GM04504 (cell line): ENCODE measurements at places on chromosomes 1 and 21.

DNA sequence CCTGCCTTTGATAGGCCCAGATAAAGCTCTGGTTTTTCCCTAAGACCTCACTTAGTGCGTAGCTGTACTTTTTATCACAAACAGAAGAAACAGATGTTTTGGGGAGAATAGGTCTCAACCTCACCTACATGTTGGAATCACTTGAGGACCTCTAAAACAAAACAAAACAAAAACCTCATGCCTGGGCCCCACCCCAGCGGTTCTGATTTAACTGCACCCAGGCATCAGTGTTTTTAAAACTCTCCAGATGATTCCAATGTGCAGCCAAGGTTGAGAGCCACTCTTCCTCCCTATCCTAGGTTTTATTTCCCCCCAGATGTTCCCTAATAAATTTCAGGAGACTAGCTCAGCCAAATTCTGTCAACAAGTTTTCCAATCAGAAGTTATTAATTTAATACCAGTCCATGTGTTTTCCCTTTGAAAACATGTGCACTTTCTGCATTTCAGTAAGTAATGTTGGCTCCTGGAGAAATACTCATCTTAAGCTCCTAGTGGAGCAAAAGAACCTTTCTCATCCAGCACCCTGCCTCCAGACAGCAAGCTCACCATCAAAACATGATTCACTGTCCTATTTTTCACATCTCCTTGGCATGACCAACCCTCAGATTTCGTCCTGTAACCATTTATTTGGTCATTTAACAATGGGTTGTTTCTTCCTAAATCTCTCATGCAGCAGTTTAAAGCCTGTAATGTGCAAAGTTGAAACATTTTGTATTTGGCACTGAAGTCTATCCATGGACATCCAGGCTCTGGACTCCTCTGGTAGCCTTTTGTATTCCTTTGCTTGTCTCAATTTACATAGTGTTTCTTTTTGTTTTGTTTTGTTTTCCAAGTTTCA lies 27.5 kb downstream of the LRRC8C start:
- DNase-seq, result peak; percentile 30

DNA sequence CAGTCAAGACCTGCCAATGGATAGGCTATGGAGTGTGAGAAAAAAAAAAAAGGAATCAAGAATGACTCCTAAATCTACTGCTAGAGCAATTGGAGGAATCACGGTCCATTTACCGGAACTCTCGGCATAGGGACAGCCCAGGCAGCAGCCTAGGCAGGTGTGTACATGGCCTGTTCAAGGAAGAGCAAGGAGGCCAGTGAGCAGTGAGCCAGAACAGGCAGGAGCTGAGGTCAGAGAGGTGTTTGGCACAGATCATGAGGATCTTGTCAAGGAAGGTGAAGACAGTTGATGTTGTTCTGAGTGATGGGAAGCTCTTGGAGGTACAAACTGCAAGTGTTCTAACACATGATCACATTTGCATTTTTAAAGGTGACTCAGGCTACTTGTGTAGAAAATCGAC lies 40.6 kb upstream of the HHAT start:
- DNase-seq, result no peak

DNA sequence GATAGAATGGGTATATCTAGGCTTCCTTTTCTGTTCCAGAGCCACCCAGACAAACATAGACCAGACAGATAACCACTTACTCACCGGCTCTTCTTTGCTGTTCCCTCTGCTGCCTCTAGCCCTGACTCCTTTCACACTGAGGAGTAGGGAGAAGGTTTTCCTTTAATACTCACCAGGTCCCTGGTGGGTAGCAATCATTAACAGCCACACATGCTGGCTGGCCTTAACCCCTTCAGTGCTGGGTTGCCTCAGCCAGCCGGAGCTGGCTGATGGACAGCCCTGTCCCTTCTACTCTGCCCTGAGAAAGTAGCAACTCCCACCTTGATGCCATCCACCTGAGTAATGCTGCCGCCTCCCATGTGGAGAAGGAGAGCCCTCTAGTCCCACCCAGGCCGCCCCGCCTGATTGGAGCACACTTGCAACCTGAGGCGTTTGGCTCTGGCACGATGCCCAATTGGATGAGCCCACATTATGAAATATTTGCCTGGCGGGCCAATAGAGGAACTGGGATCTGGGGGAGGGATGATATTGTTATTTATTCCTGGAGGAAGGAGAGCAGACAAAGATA lies 71.6 kb downstream of the PLEKHA6 start:
- no peak for DNase-seq

DNA sequence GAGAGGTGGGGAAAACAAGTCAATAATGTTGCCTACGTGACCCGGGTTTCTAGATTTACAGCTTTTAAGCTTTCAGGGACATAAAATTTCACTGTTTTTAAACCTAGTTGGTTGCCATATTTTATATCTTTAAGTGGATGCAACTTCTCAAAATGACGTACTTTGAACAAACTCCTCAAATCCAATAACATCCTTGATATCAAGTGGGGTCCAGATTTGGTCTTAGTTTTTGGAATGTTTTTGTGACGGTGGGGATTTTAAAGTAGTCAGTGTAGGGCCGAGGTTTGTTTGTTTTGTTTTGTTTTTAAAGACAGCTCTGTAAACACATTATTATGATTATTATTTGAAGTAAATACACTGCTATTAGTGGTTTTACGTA lies 453 bp downstream of the CDKN2C start:
- no peak for DNase-seq

GRCh38 chr1:3530086-3530925 lies 75.8 kb downstream of the ARHGEF16 start:
- DNase-seq, result no peak

DNA sequence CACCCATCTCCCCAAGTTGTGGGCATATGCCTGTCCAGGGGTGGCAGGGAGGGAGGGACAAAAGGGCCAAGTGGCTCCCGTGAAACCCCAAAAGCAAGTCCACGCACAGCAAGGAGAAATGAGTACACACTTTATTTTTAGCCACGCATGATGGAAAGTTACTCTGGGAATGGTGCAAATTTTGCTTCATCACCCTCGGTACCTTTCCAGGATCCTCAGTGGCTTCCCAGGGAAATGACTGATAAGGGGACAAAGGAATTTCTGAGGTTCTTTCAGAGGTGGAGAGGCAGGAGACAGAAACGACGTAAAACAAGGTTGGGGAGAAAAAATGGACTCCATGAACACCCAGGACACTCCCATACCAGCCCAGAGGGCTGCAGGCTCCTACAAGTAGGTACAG lies 65.8 kb downstream of the SSBP3 start:
- DNase-seq, result no peak

- DNase-seq, result peak; percentile 10
Observed at GRCh38 chr1:14487671-14488070, 110.8 kb upstream of the KAZN start.

GRCh38 chr1:202076050-202076511 lies 46.6 kb upstream of the GPR37L1 start:
- no peak for DNase-seq

GRCh38 chr1:30724175-30724574 lies 790 bp upstream of the MATN1 start:
- DNase-seq, result no peak

DNA sequence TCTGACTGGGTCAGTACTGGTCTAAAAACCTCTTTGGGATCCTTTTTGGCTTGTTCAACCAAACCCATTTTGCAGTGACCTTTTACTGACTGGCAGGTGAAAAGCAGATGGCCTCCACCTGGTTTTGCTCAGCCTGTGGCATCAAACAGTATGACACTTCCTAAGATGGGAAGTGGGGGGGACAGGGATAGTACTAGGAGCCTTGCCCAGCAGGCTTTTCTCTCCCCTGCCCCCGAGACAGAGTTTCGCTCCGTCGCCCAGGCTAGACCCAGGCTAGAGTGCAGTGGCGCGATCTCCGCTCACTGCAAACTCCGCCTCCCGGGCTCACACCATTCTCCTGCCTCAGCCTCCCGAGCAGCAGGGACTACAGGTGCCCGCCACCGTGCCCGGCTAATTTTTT lies 18.3 kb downstream of the INTS3 start:
- DNase-seq, result no peak

DNA sequence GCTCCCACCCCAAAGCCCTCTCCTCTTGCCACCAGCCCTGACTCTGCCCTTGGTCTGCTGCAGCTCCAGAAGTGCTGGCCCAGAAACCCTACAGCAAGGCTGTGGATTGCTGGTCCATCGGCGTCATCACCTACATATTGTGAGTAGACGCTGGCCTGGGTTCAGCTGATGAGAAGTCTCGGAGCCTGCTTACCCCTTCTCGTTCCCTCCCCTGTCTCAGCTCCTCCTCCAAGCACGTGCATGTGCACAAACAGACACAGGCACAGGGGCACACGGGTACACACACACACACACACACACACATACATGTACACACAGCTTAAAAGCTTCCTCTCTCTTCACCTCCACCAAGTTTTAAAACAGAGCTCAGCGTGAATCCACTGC lies 24.3 kb downstream of the CAMK1G start:
- no peak for DNase-seq

DNA sequence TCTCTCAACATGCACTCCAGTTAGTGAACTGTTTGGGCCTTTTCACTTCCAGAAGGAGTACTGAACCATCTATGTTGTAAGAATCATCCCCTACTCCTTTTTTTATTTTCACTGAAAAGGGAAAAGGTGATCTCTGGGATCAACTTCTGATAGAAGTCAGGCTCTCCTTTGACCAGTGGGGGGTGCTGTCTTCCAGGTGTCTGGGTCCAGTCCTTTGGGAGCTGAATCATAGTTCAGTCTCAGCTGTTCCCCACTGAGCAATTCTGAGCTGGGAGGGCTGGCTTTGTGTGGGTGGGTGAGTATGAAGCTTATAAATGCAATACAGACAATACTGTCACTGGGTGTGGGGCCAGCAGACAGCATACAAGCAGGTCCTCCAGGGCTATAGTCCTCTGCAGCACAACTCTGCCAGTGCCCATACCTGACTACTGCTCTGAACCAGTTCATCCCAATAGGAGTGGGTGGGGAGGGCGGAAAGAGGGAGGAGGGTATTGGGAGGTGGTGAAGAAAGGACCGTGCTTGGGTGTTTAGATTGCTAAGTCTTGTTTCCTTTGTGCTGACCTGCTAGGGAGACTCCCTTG lies 12.5 kb upstream of the SARS1 start:
- DNase-seq, result peak; percentile 60

GRCh38 chr21:28893687-28894086 lies 99.0 kb downstream of the LTN1 start:
- no peak for DNase-seq

GRCh38 chr21:31132574-31133242 lies 94.4 kb upstream of the KRTAP19-8 start:
- DNase-seq, result peak; percentile 1

DNA sequence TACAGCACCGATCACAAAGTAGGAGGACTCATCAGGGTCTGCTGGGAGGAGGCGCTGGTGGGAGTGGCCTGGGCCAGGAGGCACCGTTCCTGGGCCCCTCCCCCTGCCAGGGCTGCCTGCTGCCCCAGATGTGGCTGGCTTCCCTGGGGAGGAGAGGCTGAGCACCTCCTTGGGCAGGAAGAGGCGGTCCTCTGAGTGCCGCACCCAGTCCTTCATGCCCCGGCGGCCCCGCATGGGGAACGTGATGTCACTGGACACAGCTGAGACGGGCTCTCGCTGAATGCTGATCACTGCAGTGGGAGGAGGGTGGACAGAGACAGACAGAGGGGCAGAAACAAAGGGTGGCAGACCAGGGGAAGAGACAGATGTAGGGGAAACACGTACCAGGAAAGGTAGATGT lies 24.8 kb downstream of the ADGRB2 start:
- no peak for DNase-seq

DNA sequence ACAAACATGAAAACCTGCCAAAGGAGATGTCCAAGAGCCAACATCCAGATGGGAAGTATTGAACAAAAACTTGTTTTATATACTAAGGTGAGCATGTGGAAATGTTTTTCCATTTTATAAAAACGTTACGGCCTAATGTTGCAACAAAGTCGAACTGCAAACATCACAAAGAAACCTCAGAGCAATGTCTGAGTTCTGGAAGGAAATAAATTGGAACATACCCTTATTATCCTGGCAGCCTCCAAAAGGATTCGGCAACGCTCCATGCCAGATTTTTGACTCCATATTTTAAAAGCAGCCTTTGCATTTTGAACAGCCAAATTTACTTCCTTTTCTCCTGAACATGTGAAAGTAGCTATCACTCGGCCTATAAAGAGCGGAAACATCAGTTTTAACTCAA lies 3.3 kb downstream of the ALDH9A1 start:
- no peak for DNase-seq
